MCF 10A (cell line): ENCODE measurements at places on chromosomes 6 and 20. TPM values are rescaled to one million over a fixed set of nuclear protein-coding genes. Genes with fewer than 3 reads are reported as not detected.

GRCh38 chr6:73722318-73723060 lies 26.5 kb downstream of the CD109 start:
- H3K27me3 ChIP-seq, result no peaks in the 10 kb centered on the region
- no peak overlapping the region for H3K4me3 ChIP-seq
- H3K27ac ChIP-seq, result peak overlapping the region; percentile 37
- H3K4me1 ChIP-seq, result peaks cover 24% of the 10 kb centered on the region
- peak; percentile 58 for DNase-seq
- peaks cover 41% of the 10 kb centered on the region for H3K36me3 ChIP-seq

DNA sequence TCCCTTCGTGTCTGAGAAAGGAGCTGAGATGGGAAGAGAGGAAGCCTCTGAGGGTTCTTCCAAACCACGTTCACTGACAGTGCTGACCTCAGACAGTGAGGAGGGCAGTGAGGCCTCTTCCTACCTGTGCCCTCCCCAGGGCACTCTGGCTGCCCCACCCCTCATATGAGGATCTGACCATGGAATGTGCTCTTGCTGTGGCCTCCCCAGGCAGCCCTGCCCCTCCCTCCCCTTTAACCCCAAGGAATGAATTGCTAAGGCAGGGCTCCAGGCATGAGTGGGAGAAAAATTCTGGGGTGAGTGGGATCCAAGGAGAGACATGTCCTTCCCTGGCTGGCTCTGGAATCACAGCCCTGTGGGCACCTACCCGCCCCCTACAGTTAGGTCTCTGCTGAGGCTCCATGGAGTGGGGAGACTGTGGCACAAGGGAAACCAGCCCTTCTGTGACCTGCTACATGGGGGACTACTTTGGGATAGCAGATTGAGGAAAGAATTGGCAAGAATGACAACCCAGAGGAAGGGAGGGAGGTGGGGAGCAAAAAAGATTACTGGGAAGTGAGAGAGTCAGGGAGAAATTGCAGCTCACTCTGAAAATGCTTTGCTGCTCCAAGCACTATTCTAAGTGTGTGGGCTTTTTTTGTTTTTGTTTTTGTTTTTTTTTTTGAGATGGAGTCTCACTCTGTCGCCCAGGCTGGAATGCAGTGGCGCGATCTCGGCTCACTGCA lies 29.4 kb downstream of the TNXB start:
- H3K4me1 ChIP-seq, result peaks cover 48% of the 10 kb centered on the region
- DNase-seq, result no peak
- no peak overlapping the region for H3K4me3 ChIP-seq
- H3K36me3 ChIP-seq, result peaks cover 16% of the 10 kb centered on the region
- H3K27me3 ChIP-seq, result no peaks in the 10 kb centered on the region

DNA sequence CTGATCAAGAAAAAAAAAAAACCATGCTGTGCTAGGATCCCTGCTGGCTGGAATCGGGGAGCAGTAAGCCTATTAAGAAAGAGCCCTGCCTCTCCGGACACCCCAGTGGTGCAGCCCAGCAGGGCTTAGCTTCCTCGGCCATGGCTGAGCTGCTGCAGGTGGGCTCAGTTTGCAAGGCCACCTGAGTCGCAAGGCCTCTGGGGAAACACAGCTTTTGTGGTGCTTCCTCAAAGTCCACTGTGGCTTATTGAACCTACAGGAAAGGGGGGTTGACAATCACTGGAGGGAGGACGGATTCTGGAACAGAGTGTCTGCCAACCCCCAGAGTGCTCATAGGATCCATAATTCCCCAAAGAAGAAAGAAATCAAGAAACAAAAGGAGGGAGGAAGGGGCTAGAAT lies 240.8 kb downstream of the SMOC2 start:
- no peak overlapping the region for H3K27ac ChIP-seq
- H3K4me1 ChIP-seq, result peaks cover 13% of the 10 kb centered on the region
- peaks cover 41% of the 10 kb centered on the region for H3K27me3 ChIP-seq
- no peak overlapping the region for H3K4me3 ChIP-seq

The KCNK16 gene
- total RNA-seq, result not detected in 2 replicates

The ME1 gene
- total RNA-seq, result 16.7 and 17.8 TPM in 2 replicates

DNA sequence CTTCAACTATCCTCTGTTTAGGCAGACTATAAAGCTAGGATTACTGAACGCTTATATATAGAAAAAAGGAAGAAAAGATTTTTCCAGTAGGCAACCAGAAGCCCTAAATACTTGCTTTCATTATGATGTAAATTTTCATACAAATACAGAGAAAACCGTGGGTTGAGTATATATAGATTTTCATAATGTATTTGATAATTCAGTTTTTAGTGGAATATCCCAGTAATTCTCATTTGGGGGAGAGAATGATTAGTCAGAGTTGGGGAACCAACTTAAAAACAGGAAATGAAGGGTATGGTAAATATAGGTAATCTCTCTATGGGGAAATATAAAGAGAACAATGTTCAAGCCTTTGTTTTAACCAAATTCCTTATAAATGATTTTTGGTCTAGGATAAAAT lies 154.0 kb upstream of the CITED2 start:
- peaks cover 12% of the 10 kb centered on the region for H3K4me1 ChIP-seq
- no peak for DNase-seq
- H3K27ac ChIP-seq, result no peak overlapping the region
- H3K4me3 ChIP-seq, result no peak overlapping the region
- no peaks in the 10 kb centered on the region for H3K36me3 ChIP-seq

The RHAG gene
- not detected in 2 replicates for total RNA-seq

DNA sequence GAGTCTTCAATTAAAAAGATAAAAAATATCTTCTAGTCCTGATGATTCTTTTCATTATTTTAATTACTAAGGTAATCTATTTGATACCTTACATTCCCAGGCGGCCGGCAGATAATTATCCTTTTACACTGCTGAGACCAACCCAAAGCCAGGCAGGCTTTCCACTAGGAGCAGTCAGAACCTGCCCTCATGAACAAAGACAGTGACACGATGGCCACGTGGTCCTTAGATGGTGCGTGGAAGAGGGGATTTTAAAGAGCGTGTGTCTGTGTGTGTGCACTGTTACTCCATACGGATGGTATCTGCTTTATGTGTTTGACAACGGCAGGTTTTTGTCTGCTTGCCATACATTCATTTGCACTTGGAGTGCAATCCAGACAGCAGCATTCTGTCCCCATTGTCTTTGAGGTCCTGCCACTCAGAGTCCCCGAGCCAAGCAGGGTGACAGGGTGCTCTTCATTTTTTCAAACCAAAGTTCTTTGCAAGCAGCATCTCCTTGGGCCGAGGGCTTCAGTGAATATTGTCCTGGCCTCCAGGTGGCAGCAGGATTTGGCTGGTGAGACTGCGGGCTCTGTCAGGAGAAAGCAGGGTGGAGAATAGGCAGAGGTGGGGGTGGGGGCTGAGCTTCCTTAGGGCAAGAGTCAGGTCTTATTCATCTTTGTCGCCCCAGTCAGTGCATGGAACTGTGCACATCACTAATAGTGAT lies 260.5 kb downstream of the NRN1 start:
- no peak overlapping the region for H3K4me3 ChIP-seq
- no peaks in the 10 kb centered on the region for H3K4me1 ChIP-seq
- no peaks in the 10 kb centered on the region for H3K27me3 ChIP-seq
- no peaks in the 10 kb centered on the region for H3K36me3 ChIP-seq
- no peak for DNase-seq

DNA sequence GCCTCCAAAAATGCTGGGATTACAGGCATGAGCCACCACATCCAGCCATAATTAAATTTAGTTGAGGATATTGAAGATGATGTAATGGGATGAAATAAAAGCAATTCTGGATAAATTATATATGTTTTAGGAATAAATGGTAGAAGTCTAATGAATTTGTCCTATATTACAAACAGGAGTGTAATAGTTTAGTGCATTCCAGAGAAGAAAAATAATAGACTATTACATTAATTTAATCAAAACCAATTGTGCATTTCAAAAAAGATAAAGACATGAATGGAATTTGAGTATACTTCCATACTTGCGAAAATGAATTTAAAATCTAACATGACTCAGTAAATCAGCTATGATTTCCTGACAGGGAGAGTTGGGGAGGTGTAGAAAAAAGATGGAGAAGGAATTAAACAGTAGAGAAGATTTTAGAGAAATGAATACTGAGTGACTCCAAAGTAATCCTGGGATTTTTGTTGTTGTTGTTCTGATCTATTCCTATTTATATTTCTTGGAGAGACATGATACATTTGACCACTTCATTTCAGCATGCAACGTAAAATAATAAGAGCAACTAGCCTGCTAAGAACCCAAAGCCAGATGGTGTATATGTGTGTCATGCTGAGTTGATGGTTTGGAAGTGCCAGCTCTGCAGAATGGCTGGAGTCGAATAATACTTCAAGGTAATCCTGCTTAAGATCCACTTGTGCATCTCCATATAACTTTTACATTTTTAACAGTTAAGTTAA lies 67.4 kb downstream of the AIG1 start:
- H3K36me3 ChIP-seq, result peaks cover 21% of the 10 kb centered on the region
- no peaks in the 10 kb centered on the region for H3K4me1 ChIP-seq
- DNase-seq, result no peak
- H3K27me3 ChIP-seq, result no peaks in the 10 kb centered on the region
- no peak overlapping the region for H3K27ac ChIP-seq

GRCh38 chr6:138182939-138183789 lies 21.4 kb downstream of the ARFGEF3 start:
- no peak overlapping the region for H3K27ac ChIP-seq
- no peaks in the 10 kb centered on the region for H3K4me1 ChIP-seq
- H3K27me3 ChIP-seq, result no peaks in the 10 kb centered on the region
- no peaks in the 10 kb centered on the region for H3K36me3 ChIP-seq
- H3K4me3 ChIP-seq, result no peak overlapping the region
- DNase-seq, result no peak

DNA sequence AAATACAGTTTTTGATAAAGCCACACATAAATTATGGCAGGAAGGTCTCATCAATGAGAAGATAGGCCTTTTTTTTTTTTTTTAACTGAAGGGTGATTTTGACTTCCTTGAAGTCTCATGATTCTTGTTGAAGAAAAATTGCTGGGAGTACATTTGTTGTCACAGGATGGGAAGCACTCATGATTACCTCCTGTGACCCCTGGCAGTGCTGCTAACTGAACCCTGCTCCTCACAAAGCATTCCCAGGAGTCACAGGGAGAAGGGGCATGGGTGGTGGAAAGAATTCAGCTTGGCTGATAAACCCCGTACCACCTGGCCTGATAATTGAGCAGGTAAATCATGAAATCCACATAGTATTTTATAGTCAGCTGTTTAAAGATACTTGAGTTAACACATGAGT lies 86.9 kb downstream of the CD109 start:
- no peak overlapping the region for H3K4me3 ChIP-seq
- peaks cover 74% of the 10 kb centered on the region for H3K36me3 ChIP-seq
- no peak for DNase-seq
- no peaks in the 10 kb centered on the region for H3K4me1 ChIP-seq
- no peak overlapping the region for H3K27ac ChIP-seq

The CCHCR1 gene
- 18.4 and 21.4 TPM in 2 replicates for total RNA-seq

The POM121L2 gene
- total RNA-seq, result not detected in 2 replicates

The CNR1 gene
- total RNA-seq, result 0.16 TPM in 1 of 2 replicates, not detected in the other

- H3K36me3 ChIP-seq, result peaks cover 6% of the 10 kb centered on the region
- H3K4me3 ChIP-seq, result no peak overlapping the region
- peak; percentile 77 for DNase-seq
Measured at GRCh38 chr6:85580878-85581267, 12.8 kb downstream of the SNX14 start.

The MAK gene
- total RNA-seq, result not detected in 2 replicates

The PPP1R3G gene
- 0.07 TPM in 2 replicates for total RNA-seq

GRCh38 chr20:11124849-11125505 lies 451.2 kb upstream of the JAG1 start:
- no peak overlapping the region for H3K27ac ChIP-seq
- no peaks in the 10 kb centered on the region for H3K27me3 ChIP-seq
- H3K4me3 ChIP-seq, result no peak overlapping the region
- H3K4me1 ChIP-seq, result peaks cover 4% of the 10 kb centered on the region
- DNase-seq, result no peak
- no peaks in the 10 kb centered on the region for H3K36me3 ChIP-seq

DNA sequence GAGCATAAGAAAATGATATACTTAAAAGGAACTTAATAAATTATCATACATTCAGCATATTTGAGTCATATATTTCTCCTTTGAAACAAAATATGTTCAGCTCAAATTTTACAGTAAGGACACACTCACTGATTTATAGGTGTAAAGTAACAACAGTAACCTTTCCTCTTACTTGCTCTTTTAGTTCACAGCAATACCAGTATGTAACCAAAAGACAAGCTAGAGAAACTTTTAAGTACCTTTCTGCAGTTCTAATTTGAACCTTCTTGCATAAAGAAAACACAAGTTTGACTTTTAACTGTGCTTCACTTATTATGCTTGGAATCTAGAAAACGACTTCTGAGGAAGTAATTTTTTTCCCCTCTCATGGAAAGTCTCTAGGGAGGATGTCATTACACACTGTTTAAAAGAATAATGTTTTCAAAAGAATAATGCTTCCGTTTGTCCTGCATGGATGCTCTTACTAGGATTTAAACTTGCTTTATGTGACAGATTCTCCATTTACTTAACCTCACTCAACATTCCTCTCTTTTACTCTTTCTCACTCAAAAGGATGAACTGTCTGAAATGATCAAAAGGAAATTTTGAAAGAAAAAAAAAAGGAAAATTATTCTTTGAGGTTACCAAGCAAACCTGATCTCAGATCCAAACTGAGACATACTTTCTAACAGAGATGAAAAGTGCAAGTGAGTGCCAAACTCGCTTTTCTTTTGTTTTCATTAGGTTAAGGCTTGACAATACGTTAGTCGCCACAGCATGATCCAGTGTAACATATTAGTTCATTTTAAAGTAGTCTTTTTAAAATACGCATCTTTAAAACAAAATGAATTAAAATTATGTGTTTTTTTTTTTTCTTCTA lies 22.4 kb upstream of the CALHM6 start:
- peaks cover 2% of the 10 kb centered on the region for H3K4me1 ChIP-seq
- no peaks in the 10 kb centered on the region for H3K27me3 ChIP-seq
- H3K27ac ChIP-seq, result peak overlapping the region; percentile 42
- no peak for DNase-seq

The PHIP gene
- 25.3 and 26.5 TPM in 2 replicates for total RNA-seq

The RAET1L gene
- 1.2 TPM in 2 replicates for total RNA-seq

The CST7 gene
- total RNA-seq, result not detected in 2 replicates

The HLA-DQB1 gene
- not detected in 2 replicates for total RNA-seq

GRCh38 chr6:35028781-35029769 lies 112.1 kb downstream of the TCP11 start:
- no peak overlapping the region for H3K27ac ChIP-seq
- peaks cover 28% of the 10 kb centered on the region for H3K4me1 ChIP-seq
- no peak for DNase-seq
- H3K27me3 ChIP-seq, result no peaks in the 10 kb centered on the region
- H3K4me3 ChIP-seq, result no peak overlapping the region

- no peak overlapping the region for H3K27ac ChIP-seq
- H3K27me3 ChIP-seq, result no peaks in the 10 kb centered on the region
- no peaks in the 10 kb centered on the region for H3K36me3 ChIP-seq
- H3K4me1 ChIP-seq, result no peaks in the 10 kb centered on the region
- no peak overlapping the region for H3K4me3 ChIP-seq
Measured at GRCh38 chr20:24632581-24632980, 163.2 kb downstream of the SYNDIG1 start.

- no peak overlapping the region for H3K4me3 ChIP-seq
- H3K27ac ChIP-seq, result no peak overlapping the region
- DNase-seq, result no peak
- H3K4me1 ChIP-seq, result peaks cover 5% of the 10 kb centered on the region
- H3K27me3 ChIP-seq, result no peaks in the 10 kb centered on the region
- no peaks in the 10 kb centered on the region for H3K36me3 ChIP-seq
Measured at GRCh38 chr20:20225325-20226043, 142.4 kb upstream of the INSM1 start.

- no peaks in the 10 kb centered on the region for H3K27me3 ChIP-seq
- H3K36me3 ChIP-seq, result peaks cover 63% of the 10 kb centered on the region
- no peak for DNase-seq
- no peaks in the 10 kb centered on the region for H3K4me1 ChIP-seq
- no peak overlapping the region for H3K4me3 ChIP-seq
Measured at GRCh38 chr20:23396950-23397627, 24.2 kb downstream of the NAPB start.

The ELOVL4 gene
- 6.2 and 9.6 TPM in 2 replicates for total RNA-seq

The ARMH2 gene
- total RNA-seq, result not detected in 2 replicates
